ENCODE measurements at places on chromosomes 12 and 14.

DNA sequence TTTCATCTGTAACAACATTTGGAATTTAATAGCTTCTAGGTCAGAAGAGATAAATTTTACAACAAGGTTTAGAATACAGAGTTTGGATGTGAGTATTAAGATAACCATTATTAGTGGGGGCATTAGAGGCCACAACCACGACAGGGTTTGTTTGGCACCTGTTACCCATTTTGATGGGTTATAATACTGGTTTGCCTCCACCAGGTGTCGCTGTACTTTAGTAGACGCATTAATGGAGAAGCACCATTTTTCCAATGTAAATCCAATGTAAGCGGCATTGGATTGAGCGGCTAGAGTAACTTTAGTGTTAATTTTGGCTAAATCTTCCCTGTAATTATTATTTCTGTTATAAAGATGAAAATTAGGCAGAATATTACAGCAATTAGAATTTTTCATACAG, 136.2 kb downstream of the SLCO1B3 start:
- H3K4me1 ChIP-seq = no peaks in the 10 kb centered on the region
- no peaks in the 10 kb centered on the region for H3K36me3 ChIP-seq
- no peak overlapping the region for H3K27ac ChIP-seq
- no peak for DNase-seq
- H3K27me3 ChIP-seq = no peaks in the 10 kb centered on the region

DNA sequence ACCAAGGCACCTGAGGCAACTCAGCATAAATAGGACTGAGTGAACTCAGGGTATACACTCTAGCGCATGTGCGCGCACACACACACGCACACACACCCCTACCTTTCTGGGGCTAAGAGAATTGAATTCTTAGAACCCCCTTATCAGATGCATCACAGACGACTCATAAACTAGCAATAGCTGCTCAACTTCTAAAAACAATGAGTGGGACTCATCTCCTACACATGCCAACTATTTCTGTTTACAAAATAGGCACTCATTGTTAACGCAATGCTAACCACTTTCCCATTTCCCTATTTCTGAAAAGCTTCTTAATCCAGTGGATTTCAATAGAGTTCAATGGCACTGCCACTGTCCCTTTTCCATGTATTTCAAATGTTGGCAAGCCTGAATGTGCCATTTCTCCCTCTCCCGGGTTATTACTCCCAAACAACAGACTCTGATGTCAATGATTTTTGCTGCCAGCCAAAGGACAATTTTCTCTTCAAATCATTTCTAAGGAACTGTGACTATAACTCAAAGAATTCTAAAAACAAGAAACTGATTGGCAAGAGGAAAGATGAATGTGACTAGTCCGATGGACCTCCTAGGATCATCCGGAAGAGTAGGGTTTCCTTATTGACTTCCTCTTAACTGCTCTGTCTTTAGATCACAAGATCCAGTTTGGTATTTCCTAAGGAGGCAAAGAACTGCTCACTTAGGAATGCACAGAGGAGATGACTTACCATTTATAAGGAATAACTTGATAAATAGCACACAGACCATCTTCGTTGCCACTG, 48.8 kb downstream of the SLC38A1 start:
- H3K4me1 ChIP-seq = peaks cover 98% of the 10 kb centered on the region
- peaks cover 35% of the 10 kb centered on the region for H3K36me3 ChIP-seq
- peak overlapping the region; percentile 88 for H3K4me3 ChIP-seq
- H3K27me3 ChIP-seq = no peaks in the 10 kb centered on the region
- H3K27ac ChIP-seq = peak overlapping the region; percentile 87
- DNase-seq = no peak

- H3K4me1 ChIP-seq = no peaks in the 10 kb centered on the region
- H3K4me3 ChIP-seq = peak overlapping the region; percentile 39
- DNase-seq = no peak
- H3K27ac ChIP-seq = no peak overlapping the region
- H3K36me3 ChIP-seq = no peaks in the 10 kb centered on the region
Observed at GRCh38 chr14:105939810-105940508, 413.6 kb downstream of the TMEM121 start.

- peaks cover 52% of the 10 kb centered on the region for H3K4me1 ChIP-seq
- peak within 1 kb of the TSS; percentile 99 for H3K4me3 ChIP-seq
- no peaks in the 10 kb centered on the region for H3K27me3 ChIP-seq
- H3K36me3 ChIP-seq = peaks cover 12% of the 10 kb centered on the region
- peak; percentile 97 for DNase-seq
Observed at GRCh38 chr14:49620182-49621113, at the start of the genes MGAT2 and RPL36AL. Gene MGAT2 (plus strand): TSS chr14:49620799. CDS start chr14:49621269, 470 bp downstream. Gene RPL36AL (minus strand): TSS chr14:49620626. CDS start chr14:49619104, 1,522 bp downstream.

DNA sequence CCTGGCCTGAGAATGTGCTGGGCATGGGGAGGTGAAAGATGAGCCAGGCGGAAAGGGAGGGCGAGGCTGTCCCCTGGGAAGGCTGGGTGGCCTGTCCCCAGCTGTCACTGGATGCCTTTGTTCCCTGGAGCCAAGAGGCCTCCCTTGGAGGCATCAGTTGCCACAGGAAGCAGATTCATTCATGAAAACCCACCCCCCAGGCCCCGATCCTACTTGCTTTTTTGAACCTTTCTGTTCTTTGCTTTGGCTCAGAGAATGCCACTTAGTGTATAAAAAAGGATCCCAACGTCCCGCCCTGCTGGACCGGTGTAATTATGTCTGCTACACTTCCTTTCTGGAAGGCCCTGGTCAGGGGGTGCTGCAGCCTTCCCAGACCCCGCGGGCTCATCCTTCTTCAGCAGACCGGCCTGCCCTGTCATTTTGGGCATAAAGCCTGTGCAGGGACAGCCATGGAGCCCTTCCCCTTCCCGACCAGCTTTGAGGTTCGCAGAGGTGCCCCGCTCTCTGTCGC, 220.2 kb downstream of the SLC41A2 start:
- peak overlapping the region; percentile 84 for H3K4me3 ChIP-seq
- peaks cover 94% of the 10 kb centered on the region for H3K4me1 ChIP-seq
- peak overlapping the region; percentile 87 for H3K27ac ChIP-seq
- no peaks in the 10 kb centered on the region for H3K36me3 ChIP-seq

DNA sequence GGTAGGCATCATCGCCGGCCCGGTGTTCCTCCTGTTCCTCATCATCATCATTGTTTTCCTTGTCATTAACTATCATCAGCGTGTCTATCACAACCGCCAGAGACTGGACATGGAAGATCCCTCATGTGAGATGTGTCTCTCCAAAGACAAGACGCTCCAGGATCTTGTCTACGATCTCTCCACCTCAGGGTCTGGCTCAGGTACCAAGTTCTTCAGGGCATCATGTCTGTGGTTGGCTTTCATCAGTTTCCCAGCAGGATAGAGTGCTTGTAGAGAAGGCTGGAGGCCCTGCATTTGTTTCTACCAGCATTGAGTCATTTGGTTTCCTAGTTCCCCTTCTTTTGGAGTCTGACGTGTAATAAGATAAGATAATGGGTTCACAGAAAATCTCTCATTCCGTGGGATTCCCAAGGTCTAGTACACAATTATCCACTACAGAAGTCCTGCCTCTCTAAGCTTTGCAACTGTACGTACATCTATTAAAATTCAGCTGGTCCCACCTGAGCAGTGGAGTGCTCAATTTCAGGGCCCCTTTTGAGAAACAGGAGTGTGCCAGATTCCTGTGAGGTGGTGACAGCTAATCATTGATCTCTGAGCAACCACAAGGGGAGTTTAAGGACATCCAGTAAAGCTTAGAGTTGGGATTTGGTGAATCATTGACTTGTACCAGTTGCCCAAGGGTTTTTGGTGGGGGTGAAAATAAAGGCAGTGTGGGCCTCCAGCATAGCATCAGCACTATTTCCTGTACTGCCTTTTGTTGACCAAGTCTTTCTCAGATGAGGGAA, 25.1 kb downstream of the ACVR1B start:
- no peaks in the 10 kb centered on the region for H3K27me3 ChIP-seq
- peaks cover 14% of the 10 kb centered on the region for H3K36me3 ChIP-seq
- no peak overlapping the region for H3K4me3 ChIP-seq
- peaks cover 68% of the 10 kb centered on the region for H3K4me1 ChIP-seq
- no peak for DNase-seq

DNA sequence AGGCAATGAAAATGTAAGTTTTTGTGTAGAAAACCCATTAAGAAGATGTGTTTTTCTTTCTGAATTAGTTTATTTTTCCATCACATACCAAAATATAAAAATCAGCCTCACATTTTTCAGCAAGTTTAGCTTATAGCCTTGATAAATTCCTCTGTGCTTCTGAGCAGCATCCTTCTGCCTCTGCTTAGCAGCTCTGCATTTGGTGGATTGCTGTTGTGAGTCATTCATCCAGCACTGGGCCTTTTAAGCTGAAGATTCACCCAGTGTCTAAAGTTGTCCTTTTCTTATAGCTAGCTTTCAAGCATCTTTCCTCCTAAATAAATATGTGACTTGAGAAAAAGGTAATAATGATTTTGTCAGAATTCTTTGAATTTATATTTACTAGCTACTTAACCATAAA, 206.1 kb downstream of the PCNX1 start:
- no peaks in the 10 kb centered on the region for H3K27me3 ChIP-seq
- H3K36me3 ChIP-seq = peaks cover 6% of the 10 kb centered on the region
- peaks cover 14% of the 10 kb centered on the region for H3K4me1 ChIP-seq
- DNase-seq = no peak
- H3K27ac ChIP-seq = no peak overlapping the region

GRCh38 chr14:56585461-56586084, 6.0 kb downstream of the TMEM260 start:
- H3K27me3 ChIP-seq = no peaks in the 10 kb centered on the region
- DNase-seq = no peak
- H3K4me1 ChIP-seq = peaks cover 31% of the 10 kb centered on the region
- no peaks in the 10 kb centered on the region for H3K36me3 ChIP-seq
- no peak overlapping the region for H3K4me3 ChIP-seq
- H3K27ac ChIP-seq = no peak overlapping the region

GRCh38 chr12:12975322-12976077, 23.5 kb upstream of the GPRC5D start:
- peaks cover 3% of the 10 kb centered on the region for H3K4me1 ChIP-seq
- no peak overlapping the region for H3K27ac ChIP-seq
- peaks cover 39% of the 10 kb centered on the region for H3K36me3 ChIP-seq
- H3K4me3 ChIP-seq = no peak overlapping the region

DNA sequence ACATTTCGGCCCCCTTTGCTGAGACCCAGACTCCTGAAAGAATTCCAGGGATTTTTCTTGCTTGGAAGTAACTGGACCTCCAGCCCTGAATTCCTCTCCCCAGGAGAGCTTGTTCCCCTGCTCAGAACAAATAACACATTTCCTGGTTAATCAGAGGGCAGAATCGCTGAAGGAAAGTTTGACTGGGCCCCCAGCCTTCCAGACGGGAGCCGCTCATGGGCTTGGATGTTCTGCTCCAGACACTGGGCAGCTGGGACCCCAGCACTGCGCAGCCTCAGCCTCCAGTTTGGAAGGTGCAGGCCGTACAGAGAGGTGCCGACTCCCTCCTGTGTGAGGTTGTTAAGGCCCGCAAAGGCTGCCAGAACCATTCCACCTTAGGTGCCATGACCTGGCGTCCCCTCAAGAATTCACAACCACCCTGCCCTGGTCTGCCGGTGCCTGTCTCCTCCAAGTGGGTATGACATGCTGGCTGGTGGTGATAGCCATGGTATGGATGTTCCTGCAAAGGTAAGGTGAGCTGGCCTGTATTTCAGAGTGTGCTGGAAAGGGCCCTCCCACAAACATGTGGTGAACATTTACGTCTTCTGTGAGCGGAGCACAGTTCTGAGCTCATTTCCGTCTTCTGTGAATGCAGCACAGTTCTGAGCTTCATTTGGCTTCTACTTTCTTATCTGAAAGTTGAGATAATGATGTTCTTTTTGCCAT, 5.1 kb upstream of the LTBP2 start:
- no peaks in the 10 kb centered on the region for H3K36me3 ChIP-seq
- H3K27me3 ChIP-seq = peaks cover 25% of the 10 kb centered on the region
- H3K27ac ChIP-seq = no peak overlapping the region
- peaks cover 43% of the 10 kb centered on the region for H3K4me1 ChIP-seq
- H3K4me3 ChIP-seq = no peak overlapping the region

DNA sequence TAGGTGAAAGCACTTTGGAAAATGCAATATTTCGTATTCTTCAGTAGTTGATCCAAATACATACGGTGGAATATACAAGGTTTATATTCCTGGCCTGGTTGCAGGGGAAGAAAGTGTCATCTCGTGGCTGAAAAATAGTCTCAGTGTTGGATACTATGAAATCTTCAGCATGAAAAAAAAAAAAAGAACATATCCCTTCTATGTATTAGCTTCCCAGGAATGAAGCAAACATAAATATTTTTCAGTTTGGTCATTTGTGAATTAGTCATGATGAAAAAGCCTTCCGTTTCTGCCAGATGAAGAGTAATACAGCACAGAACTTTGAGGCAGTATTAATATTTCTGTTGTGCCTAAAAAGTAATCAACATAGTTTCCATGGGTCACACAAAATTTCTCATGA, 36.7 kb downstream of the FLRT2 start:
- H3K4me1 ChIP-seq = no peaks in the 10 kb centered on the region
- H3K4me3 ChIP-seq = no peak overlapping the region
- no peak overlapping the region for H3K27ac ChIP-seq
- H3K36me3 ChIP-seq = no peaks in the 10 kb centered on the region
- no peak for DNase-seq

DNA sequence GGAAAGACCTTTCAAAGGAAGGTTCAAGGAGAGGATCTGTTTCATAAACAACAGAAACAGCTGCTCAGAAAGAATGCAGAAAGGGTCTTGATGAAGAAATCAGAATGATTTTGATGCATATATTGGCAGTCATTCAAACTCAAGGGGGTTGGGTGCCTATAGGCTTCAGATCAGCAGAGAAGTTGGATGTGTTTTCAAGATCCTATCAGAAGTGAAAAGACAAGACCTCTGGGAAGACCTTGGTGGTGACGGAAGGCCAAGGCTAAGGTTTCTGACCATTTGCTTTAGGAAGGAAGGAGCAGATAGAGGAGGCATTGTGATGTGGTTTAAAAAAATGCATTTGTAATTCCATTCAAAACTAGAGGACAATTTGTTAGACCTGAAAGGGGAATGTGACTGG, 15.2 kb upstream of the PTPRB start:
- H3K4me3 ChIP-seq = no peak overlapping the region
- H3K36me3 ChIP-seq = no peaks in the 10 kb centered on the region
- DNase-seq = no peak
- H3K4me1 ChIP-seq = no peaks in the 10 kb centered on the region

DNA sequence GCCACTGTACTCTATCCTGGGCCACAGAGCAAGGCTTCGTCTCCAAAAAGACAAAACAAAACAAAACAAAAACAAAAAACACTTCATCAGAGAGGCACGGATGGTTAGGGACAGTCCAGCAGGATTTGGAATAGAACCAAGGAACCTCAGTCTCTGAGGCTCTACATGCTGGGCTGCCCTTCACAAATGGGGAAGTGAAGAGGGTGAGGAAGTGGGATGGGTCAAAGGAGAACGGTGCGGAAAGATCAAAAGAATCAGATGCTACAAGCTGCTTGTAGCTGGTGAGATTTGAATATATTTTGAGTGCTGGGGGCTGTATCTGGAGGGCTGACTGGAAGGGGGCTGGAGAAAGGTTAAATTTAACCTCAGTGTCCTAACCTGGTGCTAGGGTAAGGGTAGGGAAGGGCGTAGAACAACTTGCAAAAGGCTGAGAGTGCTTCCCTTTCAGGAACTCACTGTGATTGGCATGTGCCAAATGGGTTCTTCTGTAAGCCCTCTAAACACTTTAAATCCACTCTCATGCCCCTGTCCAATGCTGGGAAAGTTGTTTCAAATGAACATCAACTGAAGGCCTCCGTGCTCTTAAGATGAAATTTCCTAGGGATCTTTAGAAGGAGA, 4.6 kb downstream of the FOXJ2 start:
- peak overlapping the region; percentile 19 for H3K27ac ChIP-seq
- H3K27me3 ChIP-seq = no peaks in the 10 kb centered on the region
- DNase-seq = peak; percentile 55
- peak overlapping the region; percentile 36 for H3K4me3 ChIP-seq

GRCh38 chr12:53999559-54000115, 324 bp upstream of the HOXC9 start:
- no peak for DNase-seq
- peak overlapping the region; percentile 91 for H3K27ac ChIP-seq
- H3K36me3 ChIP-seq = no peaks in the 10 kb centered on the region
- peaks cover 59% of the 10 kb centered on the region for H3K4me1 ChIP-seq
- H3K27me3 ChIP-seq = peaks cover 95% of the 10 kb centered on the region
